ENCODE measurements at places on chromosomes 2 and 18. TPM values are rescaled to one million over a fixed set of nuclear protein-coding genes. Genes with fewer than 3 reads are reported as not detected.

The ORC4 gene
- total RNA-seq, result 45.8 TPM

The SRD5A2 gene
- not detected for total RNA-seq

The TUBA4B gene
- not detected for total RNA-seq

The PUM2 gene
- total RNA-seq, result 69.8 TPM

The PID1 gene
- total RNA-seq, result 7.8 TPM

The FHOD3 gene
- total RNA-seq, result 346 TPM

The MOCOS gene
- 0.33 TPM for total RNA-seq

The IL37 gene
- total RNA-seq, result not detected

The FARP2 gene
- total RNA-seq, result 16.5 TPM

The DNAJC5G gene
- 1.2 TPM for total RNA-seq

The MSH2 gene
- total RNA-seq, result 14.8 TPM

The CYP1B1 gene
- total RNA-seq, result 17.7 TPM

DNA sequence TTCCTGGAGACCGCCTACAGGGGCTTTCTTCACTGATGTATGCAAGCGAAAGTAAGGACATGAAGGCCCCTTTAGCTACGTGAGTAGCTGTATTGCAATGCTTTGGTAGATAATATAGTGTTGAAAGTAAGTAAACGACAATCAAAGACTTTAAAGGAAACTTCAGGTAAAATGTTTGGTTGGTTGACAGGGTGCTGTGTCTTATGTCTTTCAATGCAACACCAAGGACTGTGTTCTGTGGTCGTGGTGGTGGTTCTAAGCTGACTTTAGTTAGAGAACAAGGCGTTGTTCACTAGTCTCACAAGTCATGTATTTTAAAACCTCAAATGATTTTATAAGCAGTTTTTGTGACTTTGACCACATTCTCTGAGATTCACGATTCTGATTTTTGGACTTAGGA lies 58.0 kb upstream of the CABYR start:
- H3K36me3 ChIP-seq, result no peaks in the 10 kb centered on the region
- H3K4me1 ChIP-seq, result peaks cover 24% of the 10 kb centered on the region
- no peaks in the 10 kb centered on the region for H3K27me3 ChIP-seq
- no peak for DNase-seq

GRCh38 chr2:24461685-24462084 lies 29.4 kb upstream of the NCOA1 start:
- no peaks in the 10 kb centered on the region for H3K27me3 ChIP-seq
- H3K4me3 ChIP-seq, result no peak overlapping the region
- no peak for DNase-seq
- H3K27ac ChIP-seq, result no peak overlapping the region

DNA sequence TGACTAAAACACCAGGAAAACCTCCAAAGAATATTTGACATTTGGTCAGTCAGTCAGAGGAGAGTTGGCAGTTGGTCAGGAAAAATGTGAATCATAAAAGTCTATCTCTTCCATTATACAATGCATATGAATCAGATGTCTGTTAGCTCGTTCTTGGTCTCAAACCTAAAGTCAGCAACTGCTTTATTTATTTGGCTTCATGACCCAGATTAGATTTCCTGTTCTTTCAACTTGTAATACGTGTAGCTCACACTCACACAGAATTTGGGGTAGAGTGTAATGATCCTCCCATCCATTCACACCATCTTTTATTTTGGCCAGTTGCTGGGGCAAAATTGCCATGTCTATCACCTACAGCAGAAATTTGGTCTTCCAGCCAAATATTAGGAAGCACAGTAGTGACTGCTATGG lies 81.9 kb upstream of the COL5A2 start:
- H3K27me3 ChIP-seq, result no peaks in the 10 kb centered on the region
- H3K27ac ChIP-seq, result no peak overlapping the region
- peaks cover 9% of the 10 kb centered on the region for H3K4me1 ChIP-seq

DNA sequence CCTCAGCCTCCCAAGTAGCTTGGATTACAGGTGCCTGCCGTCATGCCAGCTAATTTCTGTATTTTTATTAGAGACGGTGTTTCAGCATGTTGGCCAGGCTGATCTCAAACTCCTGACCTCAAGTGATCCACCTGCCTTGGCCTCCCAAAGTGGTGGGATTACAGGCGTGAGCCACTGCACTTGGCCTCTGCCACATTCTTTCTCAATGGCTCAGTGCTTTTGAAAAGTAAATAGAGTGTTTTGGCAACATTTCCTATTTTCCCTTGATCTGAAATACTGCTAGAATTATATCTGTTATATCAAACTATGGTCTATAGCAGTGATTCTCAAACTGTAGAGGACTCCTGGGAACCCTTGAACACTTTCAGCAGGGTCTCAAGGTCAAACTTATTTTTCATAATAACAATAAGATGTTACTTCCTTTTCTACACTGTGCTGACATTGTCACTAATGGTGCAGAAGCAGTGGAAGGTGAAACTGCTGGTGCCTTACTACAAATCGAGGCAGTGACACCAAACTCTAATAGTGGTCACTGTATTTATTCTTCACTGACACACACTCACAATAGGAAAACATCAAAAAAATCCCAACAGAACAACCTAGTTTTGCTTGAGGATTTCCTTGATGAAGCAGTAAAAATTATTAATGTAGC lies 10.6 kb downstream of the DAW1 start:
- H3K4me3 ChIP-seq, result no peak overlapping the region
- H3K27me3 ChIP-seq, result no peaks in the 10 kb centered on the region
- peaks cover 2% of the 10 kb centered on the region for H3K4me1 ChIP-seq
- H3K36me3 ChIP-seq, result no peaks in the 10 kb centered on the region
- DNase-seq, result no peak
- H3K27ac ChIP-seq, result no peak overlapping the region

GRCh38 chr2:42874949-42875801 lies 82.8 kb upstream of the HAAO start:
- no peak overlapping the region for H3K4me3 ChIP-seq
- no peaks in the 10 kb centered on the region for H3K27me3 ChIP-seq
- H3K4me1 ChIP-seq, result peaks cover 80% of the 10 kb centered on the region
- peak; percentile 79 for DNase-seq
- H3K27ac ChIP-seq, result peak overlapping the region; percentile 94
- H3K36me3 ChIP-seq, result no peaks in the 10 kb centered on the region

DNA sequence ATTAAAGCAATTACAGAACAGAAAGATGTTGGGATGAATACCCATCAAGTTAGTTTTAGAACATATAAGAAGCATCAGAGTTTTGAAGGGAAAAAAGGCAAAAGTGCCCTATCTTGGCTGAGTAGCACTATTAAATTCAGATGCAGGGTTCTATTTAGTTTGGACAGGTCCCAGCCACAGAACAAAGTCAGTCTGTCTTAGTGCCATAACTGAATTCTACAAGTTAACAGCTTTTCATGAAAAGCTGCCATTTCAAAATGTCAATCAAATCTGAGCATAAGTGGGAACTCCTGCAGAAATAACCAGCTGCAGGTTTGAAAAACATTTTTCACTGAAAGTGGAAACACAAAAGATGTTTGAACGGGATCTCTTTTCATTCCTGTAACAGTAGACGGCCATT lies 160.4 kb downstream of the SRBD1 start:
- H3K27ac ChIP-seq, result no peak overlapping the region
- DNase-seq, result no peak
- no peaks in the 10 kb centered on the region for H3K36me3 ChIP-seq
- no peaks in the 10 kb centered on the region for H3K4me1 ChIP-seq
- no peak overlapping the region for H3K4me3 ChIP-seq
- H3K27me3 ChIP-seq, result no peaks in the 10 kb centered on the region

DNA sequence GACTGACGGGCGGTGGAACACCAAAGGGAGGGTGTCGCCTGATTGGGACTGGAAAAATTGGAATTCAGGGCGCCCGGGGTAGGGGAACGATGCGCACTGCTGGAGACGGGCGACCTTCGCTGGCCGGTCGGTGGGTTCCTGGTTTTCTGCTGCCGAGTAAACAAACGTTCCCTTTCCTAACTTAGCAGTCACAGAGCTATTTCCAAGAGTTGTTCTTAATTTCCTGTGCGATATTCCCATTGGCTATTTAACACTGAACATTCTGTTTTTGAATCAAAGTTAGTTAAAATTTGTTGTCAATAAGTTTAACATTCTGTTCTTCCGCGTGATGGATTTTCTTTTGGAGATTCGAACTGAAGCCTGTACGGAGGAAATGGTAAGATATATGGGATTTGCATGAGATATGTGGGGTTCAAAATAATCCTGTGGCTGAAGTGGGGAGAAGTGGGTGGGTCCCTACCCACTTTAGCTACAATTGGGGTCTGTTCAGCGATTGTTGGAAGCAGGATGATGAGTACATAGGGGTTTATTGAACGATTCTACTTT lies 862 bp downstream of the C18orf54 start:
- peak; percentile 16 for DNase-seq
- peak overlapping the region; percentile 66 for H3K27ac ChIP-seq
- H3K27me3 ChIP-seq, result no peaks in the 10 kb centered on the region
- peaks cover 25% of the 10 kb centered on the region for H3K4me1 ChIP-seq
- H3K4me3 ChIP-seq, result peak overlapping the region; percentile 86

GRCh38 chr2:11254100-11254536 lies 90.3 kb downstream of the ROCK2 start:
- H3K27me3 ChIP-seq, result no peaks in the 10 kb centered on the region
- no peak overlapping the region for H3K4me3 ChIP-seq
- H3K36me3 ChIP-seq, result peaks cover 9% of the 10 kb centered on the region
- no peak overlapping the region for H3K27ac ChIP-seq

- no peaks in the 10 kb centered on the region for H3K36me3 ChIP-seq
- DNase-seq, result no peak
- H3K4me1 ChIP-seq, result no peaks in the 10 kb centered on the region
- no peaks in the 10 kb centered on the region for H3K27me3 ChIP-seq
Observed at GRCh38 chr2:30394096-30394495, 53.0 kb upstream of the LCLAT1 start.

- H3K27ac ChIP-seq, result no peak overlapping the region
- no peak for DNase-seq
- peaks cover 75% of the 10 kb centered on the region for H3K36me3 ChIP-seq
- H3K4me1 ChIP-seq, result no peaks in the 10 kb centered on the region
- H3K4me3 ChIP-seq, result no peak overlapping the region
- H3K27me3 ChIP-seq, result no peaks in the 10 kb centered on the region
Observed at GRCh38 chr2:121408641-121409040, 122.0 kb upstream of the RNU4ATAC start.

DNA sequence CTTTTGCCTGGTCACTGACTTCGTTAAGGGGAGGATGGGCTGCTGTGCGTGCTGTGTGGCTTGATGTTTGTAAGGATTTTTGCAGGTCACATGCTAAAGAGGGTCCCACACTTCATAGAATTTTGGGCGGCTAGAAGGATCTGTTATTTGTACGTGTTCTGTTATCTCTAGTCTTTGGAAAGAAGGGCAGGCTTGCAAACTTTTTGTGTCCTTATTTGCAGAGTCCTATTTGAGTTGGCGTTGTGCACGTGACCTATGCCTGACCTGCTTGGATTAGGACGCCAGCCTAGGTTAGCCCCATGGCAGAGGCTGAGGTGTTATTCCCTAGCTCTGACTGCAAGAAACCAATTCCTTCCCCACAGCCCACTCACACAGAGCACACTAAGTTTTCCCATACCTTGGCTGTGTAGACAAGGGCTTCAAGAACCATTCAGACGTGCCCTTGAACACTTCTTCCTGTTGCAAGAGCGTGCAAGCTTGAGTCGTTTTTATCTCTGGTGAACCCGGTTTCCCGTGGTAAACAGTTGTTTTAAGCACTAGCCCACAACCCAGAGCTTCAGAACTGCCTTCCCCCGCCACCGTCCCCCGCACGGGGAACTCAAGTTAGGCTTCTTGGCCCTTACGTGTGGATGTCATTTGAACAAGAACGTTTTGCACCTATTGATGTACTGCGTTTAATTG lies 94.6 kb downstream of the LDLRAD4 start:
- no peak for DNase-seq
- no peak overlapping the region for H3K4me3 ChIP-seq
- no peaks in the 10 kb centered on the region for H3K27me3 ChIP-seq
- no peak overlapping the region for H3K27ac ChIP-seq
- peaks cover 8% of the 10 kb centered on the region for H3K36me3 ChIP-seq
- H3K4me1 ChIP-seq, result peaks cover 10% of the 10 kb centered on the region

DNA sequence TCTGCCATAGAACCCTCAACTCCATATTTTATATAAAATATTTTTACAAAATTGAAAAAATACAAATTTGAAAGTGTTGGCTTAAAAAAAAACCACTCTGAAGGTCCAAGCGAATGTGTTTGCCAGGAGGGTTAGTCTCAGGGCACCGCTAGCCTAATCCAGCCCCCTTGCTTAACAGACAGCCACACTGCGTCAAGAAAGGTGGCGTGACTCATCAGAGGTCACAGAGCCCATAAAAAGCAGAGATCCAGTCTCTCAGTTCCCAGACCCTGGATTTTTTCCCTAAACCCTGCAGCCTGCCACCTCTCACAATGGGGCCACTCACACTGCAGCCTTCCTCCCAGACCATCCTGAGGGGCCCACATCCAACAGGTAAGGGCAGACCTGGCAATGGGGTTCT lies 3.9 kb upstream of the TNS1 start:
- H3K27ac ChIP-seq, result no peak overlapping the region
- peaks cover 22% of the 10 kb centered on the region for H3K27me3 ChIP-seq
- peaks cover 57% of the 10 kb centered on the region for H3K4me1 ChIP-seq
- H3K4me3 ChIP-seq, result no peak overlapping the region
- H3K36me3 ChIP-seq, result no peaks in the 10 kb centered on the region

DNA sequence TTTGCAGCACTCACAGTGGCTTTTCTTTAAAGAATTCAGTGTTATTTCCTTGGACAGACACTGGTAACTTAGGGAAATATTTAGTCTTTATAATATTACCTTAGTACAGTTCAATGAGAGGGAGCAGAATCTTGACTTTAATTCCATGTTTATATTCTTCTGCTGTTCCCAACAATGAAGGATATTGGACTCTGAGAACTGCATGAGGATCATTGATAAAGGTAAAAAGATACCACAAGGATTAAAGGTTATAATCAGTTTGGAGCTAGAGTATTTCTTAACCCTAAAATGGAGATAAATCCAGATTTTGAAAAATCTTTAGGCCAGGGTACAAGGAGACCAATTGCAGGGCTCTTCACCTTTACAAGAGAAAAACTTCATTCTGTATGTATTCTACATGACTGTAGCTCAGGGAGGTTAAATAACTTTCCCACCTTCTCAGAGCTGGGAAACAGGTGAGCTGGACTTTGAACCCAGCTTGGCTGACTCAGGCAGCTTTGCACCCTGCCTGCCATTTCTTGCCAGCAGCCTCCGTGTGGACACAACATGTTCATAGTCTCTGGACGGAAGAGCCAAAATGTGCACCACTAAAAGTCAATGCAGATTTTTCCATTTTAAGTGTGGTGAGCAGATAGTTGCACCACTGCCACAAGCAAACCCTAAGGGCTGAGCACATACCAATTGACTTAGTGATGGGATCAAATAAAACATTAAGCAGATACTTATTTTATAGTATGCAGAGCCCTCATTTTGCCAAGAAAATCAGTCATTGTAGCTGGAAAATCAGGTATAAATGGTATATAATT lies 26.7 kb downstream of the UPP2 start:
- H3K4me3 ChIP-seq, result no peak overlapping the region
- H3K36me3 ChIP-seq, result no peaks in the 10 kb centered on the region
- no peak for DNase-seq
- no peaks in the 10 kb centered on the region for H3K4me1 ChIP-seq
- H3K27ac ChIP-seq, result no peak overlapping the region

All from left ventricle myocardium inferior (tissue), 1 donor.